ENCODE measurements at places on chromosomes 5 and 9.

DNA sequence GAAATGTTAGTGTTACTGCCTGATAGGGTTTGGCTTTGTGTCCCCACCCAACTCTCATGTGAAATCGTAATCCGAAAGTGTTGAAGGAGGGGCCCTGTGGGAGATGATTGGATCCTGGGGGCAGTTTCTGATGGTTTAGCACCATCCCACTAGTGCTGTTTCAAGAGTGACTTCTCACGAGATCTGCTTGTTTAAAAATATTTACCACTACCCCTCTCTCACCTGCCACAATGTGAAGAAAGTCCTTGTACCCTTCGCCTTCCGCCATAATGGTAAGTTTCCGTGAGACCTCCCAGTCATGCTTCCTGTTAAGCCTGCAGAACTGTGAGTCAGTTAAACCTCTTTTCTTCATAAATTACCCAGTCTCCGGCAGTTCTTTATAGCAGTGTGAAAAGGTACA is 2.6 kb upstream of the RFX3 start:
- DNase-seq, result no peak

- DNase-seq, result no peak
Measured at GRCh38 chr9:136569526-136570148, 23.8 kb upstream of the NOTCH1 start.

DNA sequence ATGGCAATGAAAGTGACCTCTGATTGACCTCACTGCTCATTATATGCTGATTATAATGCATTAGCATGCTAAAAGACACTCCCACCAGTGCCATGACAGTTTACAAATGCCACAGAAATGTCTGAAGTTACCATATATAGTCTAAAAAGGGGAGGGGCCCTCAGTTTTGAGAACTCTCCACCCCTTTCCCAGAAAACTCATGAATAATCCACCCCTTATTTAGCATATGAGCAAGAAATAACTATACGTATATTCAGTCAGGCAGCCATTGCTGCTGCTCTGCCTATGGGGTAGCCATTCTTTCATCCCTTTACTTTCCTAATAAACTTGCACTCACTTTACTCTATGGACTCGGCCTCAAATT is 163.1 kb downstream of the ESM1 start:
- no peak for DNase-seq

GRCh38 chr9:106593201-106593600 is 269.8 kb upstream of the ZNF462 start:
- no peak for DNase-seq

DNA sequence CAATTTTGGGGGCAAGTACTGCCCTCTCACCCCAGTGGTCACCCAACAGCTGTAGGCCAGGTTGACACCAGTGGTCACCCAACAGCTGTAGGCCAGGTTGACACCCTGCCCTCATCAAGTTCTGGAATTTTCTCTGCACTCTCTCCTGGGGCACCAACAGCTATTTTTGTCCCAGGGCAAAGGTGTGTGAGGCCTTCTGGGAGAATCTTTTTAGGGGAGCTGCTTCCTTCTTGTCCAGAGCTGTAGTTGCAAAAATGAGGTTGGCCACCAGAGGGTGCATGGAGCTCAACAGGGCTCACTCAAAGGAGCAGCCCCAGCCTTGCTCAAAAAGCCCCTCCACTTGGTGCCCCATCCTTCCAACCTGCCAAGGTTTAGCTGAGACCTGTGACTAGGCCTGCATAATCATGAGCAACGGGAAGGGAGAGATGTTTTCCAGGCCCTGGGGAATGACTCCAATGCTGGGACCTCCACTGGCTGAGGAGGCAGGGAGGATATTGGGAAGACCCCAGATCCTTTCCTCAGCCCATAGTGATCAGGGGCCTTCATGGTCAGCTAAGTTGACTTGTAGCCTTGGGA is 10.6 kb upstream of the P4HA2 start:
- DNase-seq, result peak; percentile 59

- no peak for DNase-seq
Measured at GRCh38 chr9:113223963-113224362, 2.6 kb downstream of the SLC31A1 start.

DNA sequence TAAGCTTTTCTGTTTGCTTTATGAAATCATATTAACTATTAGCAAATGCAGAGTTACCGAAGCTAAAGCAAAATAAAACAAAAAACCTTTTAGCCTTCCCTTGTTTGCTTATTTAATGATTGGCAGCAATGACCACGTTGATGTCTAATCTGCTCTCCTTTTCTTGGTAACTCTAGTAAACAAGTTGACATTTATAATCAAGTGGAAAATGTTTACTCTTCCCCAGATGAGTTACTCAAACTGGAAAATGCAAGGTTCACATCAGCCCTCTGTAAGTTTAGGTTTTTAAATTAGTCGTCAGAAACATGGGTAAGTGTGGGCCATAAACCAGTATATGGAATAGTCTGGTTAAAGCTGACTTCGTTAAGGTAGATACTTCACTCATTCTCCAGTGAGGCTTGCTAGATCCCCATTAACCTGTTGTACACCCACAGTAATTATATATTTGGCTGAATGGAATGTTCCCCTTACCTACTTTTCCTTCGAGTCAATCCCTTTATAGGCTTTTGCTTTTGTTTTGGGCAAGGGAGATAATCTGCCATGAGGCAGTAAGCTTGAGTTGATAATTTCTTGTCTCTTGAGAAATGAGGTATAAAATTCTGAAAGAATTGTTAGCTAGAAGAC is 100.9 kb downstream of the GDNF start:
- no peak for DNase-seq

- no peak for DNase-seq
Measured at GRCh38 chr5:53089481-53089991, 20.0 kb downstream of the MOCS2 start.

- no peak for DNase-seq
Measured at GRCh38 chr9:3956081-3956671, 343.7 kb downstream of the GLIS3 start.

- DNase-seq, result no peak
Measured at GRCh38 chr9:27328483-27328882, 31.5 kb upstream of the EQTN start.

- DNase-seq, result no peak
Measured at GRCh38 chr5:127810707-127811490, 107.7 kb downstream of the CCDC192 start.

DNA sequence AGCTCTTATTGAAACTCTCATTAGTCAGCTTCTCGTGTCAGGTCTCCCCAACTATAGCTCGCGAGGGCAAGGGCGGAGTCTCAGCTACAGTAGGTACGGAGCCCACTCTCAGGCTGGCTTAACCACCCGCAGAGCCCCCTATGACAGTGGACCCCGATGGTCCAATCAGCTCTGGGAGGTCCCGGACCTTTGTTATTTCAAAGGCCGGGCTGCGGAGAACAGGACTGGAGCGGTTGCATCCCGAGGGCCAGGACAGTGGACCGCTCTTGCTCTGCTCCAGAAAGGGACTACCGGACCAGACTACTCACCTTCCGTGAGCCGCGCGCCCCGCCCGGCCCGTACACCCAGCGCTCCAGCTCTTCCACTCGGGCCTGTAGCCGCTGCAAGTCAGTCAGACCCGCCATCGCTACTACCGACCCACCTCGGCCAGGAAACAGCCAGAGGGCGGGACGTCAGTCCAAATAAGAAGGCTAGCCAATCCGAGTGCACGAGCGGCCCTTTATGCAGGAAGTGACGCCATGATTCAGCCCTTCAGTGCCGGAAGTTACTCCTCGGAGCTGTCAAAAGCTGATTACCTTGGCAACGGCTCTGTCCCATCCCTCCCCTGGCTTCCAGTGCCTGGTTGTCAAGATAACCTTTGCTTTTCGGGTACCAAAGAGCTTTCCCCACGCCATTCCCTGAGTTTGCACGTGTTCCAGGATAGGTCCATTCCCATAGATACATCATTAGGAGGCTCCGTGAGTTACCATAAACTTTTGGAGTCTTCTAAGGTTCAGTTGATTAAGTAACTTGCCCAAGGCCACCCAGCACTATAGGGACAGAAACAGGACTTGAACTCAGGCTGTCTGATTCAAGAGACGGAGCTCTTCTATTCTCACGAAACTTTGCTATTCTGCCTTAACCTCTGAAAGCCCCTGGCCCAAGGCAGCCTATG is at the start of gene DCTN3:
TSS of gene DCTN3 (minus strand) at position 435 of the 934 bp plus-strand sequence. CDS start at position 404, 31 bp downstream.
- peak; percentile 97 for DNase-seq

DNA sequence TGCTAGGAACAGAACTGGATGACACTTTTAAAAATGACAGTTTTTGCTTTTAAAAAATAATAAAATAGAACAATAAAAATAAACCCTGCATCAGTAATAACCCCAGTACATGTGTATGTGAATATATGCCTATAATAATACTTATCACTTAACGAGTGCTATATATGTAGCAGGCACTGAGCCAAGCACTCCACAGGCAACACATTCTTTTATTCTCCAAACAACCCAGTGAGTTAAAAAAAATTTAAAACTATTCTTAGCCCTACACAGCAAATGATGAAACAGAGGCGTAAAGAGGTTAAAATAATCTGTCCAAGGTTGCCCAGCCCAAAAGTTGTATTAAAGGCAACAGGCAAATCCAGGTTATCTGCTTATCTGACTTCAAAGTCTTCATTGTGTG is 124.5 kb upstream of the SMIM23 start:
- DNase-seq, result no peak

GRCh38 chr5:180281706-180282105 is 10.2 kb downstream of the MAPK9 start:
- DNase-seq, result no peak

DNA sequence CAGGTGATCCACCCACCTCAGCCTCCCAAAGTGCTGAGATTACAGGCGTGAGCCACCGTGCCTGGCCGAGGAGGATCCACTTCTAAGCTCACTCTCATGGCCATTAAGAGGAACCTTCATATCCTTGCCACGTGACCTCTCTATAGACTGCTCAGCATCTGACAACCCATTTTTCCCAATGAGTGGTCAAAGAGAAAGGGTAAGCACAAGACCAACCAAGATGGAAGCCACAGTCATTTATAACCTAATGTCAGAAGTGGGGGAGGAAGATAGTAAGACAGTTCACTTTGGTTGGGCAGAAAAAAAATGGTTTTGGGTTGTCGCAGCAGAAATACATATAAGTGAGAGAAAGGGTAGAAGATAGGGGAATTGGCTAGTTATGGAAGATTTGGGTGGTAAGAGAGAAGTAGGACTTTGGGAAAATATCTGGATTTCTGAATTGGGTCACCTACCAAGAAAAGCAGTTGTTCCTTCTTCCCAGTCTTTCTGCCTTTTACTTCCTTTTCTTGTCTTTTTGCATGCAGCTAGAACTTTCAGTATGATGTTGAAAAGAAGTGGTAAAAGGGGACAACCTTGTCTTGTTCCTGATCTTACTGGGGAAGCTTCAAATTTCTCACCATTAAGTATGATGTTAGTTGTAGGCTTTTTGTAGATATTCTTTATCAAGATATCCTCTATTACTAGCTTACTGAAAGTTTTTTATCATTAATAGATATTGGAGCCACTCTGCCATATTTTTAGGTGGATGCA is 15.6 kb downstream of the SNX2 start:
- DNase-seq, result no peak
